ENCODE measurements at places on chromosomes 2 and 18. TPM values are rescaled to one million over a fixed set of nuclear protein-coding genes. Genes with fewer than 3 reads are reported as not detected.

The CIB4 gene
- not detected for total RNA-seq

The CCDC141 gene
- 9.6 TPM for total RNA-seq

The GALNT5 gene
- total RNA-seq: 0.05 TPM

The REG1B gene
- total RNA-seq: 2.7 TPM

The DHRS9 gene
- total RNA-seq: 0.16 TPM

The MEP1B gene
- not detected for total RNA-seq

The HJURP gene
- total RNA-seq: 45.6 TPM

GRCh38 chr2:146131048-146131447 is 1611.1 kb upstream of the ZEB2 start:
- no peak overlapping the region for H3K27ac ChIP-seq
- H3K27me3 ChIP-seq: no peaks in the 10 kb centered on the region
- no peaks in the 10 kb centered on the region for H3K4me1 ChIP-seq
- no peak for DNase-seq
- no peak overlapping the region for H3K4me3 ChIP-seq
- H3K36me3 ChIP-seq: no peaks in the 10 kb centered on the region

GRCh38 chr2:210190345-210190744 is 19.1 kb upstream of the KANSL1L start:
- H3K4me1 ChIP-seq: no peaks in the 10 kb centered on the region
- no peak for DNase-seq
- H3K36me3 ChIP-seq: no peaks in the 10 kb centered on the region
- H3K4me3 ChIP-seq: no peak overlapping the region
- H3K27me3 ChIP-seq: no peaks in the 10 kb centered on the region

DNA sequence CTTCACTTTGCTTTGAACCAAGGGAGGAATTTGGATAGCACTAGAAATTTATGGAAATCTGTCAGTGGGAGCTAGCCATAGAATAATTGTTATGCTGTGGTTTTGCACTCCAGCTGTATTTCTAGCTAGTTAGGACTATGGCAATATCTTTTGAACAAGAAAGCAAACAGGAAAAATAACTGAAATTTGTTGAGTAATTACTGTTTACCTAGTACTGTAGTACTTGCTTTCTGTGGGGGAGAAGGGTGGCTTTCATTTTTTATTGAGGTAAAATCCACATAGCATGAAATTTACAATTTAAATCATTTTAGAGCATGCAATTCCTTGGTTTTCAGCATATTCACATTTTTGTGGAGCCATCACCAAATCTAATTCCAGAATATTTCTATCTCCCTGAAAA is 28.4 kb downstream of the MBD5 start:
- DNase-seq: no peak
- H3K4me3 ChIP-seq: no peak overlapping the region
- H3K27ac ChIP-seq: peak overlapping the region; percentile 67

DNA sequence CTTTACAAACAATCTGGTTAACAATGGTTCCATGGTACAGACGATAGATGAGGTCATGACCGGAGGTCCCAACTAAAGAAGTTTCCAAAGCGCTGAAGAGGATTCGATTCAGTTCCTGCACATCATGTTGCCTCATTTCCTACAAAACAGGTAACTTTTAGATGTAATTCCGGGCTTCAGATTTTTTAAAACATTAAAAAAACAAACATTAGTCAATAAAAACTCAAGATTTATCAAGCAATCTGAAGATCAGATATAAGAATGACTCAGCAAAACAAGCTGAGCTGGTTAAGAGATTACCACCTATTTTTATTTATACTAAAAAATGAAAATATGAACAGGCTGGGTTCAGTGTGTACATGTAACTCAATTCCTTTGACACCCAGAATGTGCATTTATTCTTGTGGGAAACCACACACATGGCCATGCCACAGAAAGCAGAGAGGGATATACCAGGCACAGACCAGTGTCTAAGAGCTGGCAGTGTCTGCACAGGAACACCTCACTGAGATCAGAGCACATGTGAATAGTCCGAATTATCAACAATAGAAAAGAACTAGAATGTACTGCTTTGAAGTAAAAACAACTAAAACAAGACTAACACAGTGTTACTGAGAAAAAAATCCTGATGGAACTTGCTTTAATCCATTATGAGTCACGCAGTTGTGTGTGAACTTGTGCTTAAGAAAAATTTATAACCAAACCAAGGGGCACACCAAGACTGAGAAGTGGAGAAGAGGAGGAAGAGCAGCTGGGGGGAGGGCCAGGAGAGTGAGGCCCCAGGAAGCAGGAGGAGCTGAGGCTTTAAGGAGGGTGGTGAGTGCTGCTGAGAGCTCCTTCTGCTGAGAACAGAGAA is 9.5 kb downstream of the USP40 start:
- H3K4me3 ChIP-seq: no peak overlapping the region
- no peaks in the 10 kb centered on the region for H3K27me3 ChIP-seq
- H3K4me1 ChIP-seq: peaks cover 7% of the 10 kb centered on the region
- peaks cover 7% of the 10 kb centered on the region for H3K36me3 ChIP-seq
- DNase-seq: no peak
- peak overlapping the region; percentile 59 for H3K27ac ChIP-seq

DNA sequence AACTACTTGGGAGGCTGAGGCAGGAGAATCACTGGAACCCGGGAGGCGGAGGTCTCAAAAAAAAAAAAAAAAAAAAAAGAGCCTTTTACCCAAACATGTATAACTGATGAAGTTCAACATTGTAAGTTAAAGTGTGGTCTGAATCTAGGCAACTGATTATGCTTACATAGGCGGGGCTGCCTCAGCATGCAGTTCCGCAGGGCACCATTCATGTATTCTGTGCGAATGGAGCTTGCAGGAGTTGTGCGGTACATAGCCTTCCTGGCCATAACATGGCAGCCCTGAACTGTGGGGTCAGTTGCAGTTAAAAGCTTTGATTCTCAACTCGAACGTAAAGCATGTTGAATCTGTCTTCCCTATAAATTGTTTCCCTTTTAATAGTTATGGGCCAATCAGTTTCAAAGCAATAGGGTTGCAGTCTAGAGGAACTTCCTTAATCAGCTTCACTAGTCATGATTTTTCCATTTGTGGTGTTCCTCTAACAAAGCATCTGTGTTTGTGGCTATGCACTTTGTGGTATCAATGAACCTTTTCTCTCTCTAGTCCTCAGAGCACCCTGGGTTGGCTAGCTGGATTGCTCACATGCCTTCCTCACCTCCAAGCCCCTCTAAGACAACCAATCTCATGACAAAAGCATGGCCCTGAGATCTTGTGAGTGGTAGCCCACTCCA is 30.6 kb upstream of the CEP68 start:
- peaks cover 9% of the 10 kb centered on the region for H3K36me3 ChIP-seq
- H3K4me3 ChIP-seq: no peak overlapping the region
- no peaks in the 10 kb centered on the region for H3K27me3 ChIP-seq
- H3K27ac ChIP-seq: no peak overlapping the region
- DNase-seq: no peak

DNA sequence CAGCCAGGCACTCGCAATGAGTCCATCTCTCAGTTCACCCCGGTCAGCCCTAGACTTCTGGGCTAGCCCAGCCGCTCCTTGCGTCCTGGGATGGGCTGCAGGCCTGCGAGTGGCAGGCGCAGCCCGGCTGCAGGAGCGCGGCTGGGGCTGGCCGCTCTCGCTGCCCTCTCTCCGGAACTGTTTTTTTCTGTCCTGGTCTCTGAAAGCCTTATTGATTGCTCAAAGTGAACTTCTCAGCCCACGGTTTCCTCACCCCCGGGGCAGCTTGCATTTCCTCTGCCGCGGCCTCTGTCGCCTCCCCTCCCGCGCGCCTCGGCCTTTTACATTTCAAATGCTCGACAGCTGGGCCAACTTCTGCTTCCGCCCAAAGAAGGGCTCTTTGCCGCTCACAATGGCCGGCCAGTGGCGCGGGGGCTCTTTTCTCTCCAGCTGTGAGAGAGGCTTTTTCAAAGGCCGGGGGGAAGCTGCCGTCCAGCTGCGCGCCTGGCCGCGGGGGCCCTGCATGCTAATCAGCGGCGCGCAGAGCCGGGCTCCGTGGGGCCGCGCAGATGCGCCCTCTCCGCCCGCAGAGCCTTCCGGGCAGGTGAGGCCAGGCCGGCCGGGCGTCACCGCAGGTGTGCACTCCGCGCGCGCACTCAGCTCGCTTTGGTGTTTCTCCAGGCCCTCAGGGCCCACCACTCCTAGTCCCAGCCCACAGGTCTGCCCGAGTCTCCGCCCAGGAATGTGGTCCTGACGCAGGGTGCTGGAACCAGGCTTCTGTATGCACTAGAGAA is 513.8 kb downstream of the RNF144A start:
- no peaks in the 10 kb centered on the region for H3K36me3 ChIP-seq
- no peak for DNase-seq
- no peak overlapping the region for H3K27ac ChIP-seq
- peak overlapping the region; percentile 53 for H3K4me3 ChIP-seq
- peaks cover 15% of the 10 kb centered on the region for H3K27me3 ChIP-seq
- H3K4me1 ChIP-seq: peaks cover 7% of the 10 kb centered on the region

DNA sequence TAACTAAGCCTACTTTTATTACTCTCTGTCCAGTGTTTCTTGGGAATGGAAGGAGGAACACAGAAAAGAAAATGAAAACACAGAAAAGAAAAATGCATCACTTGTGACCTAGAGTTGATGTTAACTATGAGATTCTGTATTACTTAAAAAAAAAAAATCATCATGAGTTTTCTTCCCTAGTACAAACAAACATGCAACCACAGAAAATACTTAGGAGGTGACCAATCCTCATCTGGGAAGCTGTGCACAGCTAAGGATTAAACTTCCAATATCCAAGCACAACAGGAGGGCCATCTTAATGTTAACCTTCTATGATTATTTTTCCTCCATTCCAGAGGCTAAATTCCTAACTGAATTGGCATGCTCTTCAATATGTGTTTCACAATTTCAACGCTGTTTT is 1140.4 kb downstream of the LRP1B start:
- H3K36me3 ChIP-seq: no peaks in the 10 kb centered on the region
- no peak overlapping the region for H3K27ac ChIP-seq
- DNase-seq: no peak
- H3K4me3 ChIP-seq: no peak overlapping the region

DNA sequence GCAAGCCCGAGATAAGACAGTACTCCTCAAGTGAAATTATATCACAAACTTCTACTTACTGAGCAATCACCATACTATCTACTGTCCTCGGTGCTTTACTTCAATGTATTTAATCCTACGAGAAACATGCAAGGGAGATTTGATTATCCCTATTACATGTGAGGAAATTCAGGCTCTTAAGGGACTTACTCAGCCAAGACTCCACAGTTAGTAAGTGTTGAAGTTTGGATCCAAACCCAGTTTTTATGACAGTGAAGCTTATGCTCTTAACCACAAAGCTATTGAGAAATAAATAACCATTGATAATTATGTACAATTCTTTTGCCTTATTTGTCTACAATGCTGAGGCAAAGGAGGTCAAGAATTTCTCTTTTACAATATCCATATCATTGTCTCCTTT is 672.9 kb upstream of the ACVR2A start:
- H3K27ac ChIP-seq: no peak overlapping the region
- no peak overlapping the region for H3K4me3 ChIP-seq
- no peak for DNase-seq
- no peaks in the 10 kb centered on the region for H3K27me3 ChIP-seq

DNA sequence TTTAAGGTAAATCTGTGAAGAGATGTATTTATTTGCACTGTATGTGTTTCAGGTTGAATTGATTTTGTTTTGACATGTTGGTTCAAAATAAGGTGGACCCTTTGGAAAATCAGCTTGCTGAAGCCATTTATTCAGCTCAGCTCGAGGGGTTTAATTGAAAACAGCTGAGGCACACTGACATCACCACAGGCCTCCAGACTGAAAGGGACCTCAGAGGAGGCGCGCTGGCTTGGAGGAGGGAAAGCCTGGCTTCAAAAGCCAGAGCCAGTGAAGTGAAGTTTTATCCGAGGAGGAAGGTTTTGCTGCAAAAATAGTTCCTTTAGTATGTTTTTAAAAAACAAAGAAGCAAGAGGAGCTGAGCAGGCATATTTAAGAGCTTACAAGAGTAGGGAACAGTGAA is 26.9 kb upstream of the DNMT3A start:
- no peak overlapping the region for H3K27ac ChIP-seq
- DNase-seq: no peak
- H3K36me3 ChIP-seq: no peaks in the 10 kb centered on the region
- peaks cover 9% of the 10 kb centered on the region for H3K4me1 ChIP-seq
- H3K4me3 ChIP-seq: no peak overlapping the region
- no peaks in the 10 kb centered on the region for H3K27me3 ChIP-seq

DNA sequence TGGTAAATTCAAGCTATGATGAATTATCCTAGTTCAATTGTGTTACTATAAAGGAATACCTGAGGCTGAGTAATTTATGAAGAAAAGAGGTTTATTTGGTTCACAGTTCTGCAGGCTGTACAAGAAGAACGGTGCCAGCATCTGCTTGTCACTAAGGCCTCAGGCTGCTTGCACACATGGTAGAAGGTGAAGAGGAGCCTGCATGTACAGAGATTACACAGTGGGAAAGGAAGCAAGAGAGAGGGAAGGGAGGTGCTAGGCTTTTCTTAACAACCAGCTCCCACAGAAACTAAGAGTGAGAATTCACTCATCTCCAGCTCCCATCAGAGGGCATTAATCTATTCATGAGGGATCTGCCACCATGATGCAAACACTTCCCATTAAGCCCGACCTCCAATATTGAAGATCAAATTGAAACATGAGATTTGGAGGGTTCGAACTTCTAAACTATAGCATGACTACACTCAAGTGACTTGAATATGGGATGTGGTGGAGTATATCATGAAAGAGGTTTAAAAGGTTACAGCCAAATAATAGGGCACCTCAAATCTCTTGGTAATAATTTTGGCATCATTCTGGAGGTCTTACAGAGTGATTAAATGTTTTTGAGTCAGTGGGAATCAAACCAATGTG is 58.4 kb upstream of the ETAA1 start:
- no peak for DNase-seq
- H3K36me3 ChIP-seq: no peaks in the 10 kb centered on the region

GRCh38 chr2:207316484-207316883 is 150.7 kb upstream of the KLF7 start:
- no peaks in the 10 kb centered on the region for H3K4me1 ChIP-seq
- H3K27me3 ChIP-seq: no peaks in the 10 kb centered on the region

DNA sequence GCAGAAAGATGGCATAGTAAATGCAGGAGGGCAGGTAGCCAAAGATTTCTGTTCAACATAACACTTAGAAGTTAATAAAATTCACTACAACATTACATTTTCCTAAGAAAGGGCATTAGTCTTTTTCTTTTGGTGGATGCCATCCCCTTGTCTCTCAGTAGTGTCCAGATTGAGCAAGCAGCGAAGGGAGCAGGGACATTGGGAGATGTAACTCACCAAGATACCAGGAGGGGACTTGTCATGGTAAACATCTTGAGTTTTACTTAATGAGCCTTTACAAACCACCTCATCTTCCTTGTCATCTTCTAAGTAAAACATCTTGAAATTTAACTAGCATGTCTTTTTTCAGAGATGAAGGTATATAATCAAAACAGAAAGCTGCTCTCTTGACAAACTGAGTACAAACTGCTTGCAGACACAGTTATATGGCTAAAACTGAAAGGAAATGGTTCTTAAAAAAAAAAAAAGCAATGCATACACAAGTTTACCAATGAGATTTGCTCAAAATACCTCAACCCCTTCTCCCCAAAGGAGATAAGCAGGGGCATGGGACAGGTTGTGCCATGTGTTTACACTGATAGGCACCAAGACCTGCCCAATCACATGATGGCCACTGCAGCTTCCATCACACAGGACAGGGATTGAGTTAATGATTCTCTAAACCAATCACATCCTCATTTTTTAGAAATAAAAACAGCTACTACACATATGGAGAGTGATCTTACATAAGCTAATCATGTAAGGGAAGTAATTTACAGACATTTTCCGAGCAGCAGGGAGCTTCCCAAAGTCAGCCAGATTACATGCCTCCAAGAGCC is 30.3 kb downstream of the LPIN2 start:
- H3K36me3 ChIP-seq: no peaks in the 10 kb centered on the region
- peak overlapping the region; percentile 75 for H3K27ac ChIP-seq
- no peaks in the 10 kb centered on the region for H3K27me3 ChIP-seq
- peaks cover 47% of the 10 kb centered on the region for H3K4me1 ChIP-seq
- DNase-seq: no peak
- H3K4me3 ChIP-seq: peak overlapping the region; percentile 43

Measured in GM12878 (cell line).